Stimulated activated CD4-positive, alpha-beta T cell treated with anti-CD3 and anti-CD28 coated beads, Interleukin-2, amount 100 ng/mL, for 4 hours (primary cell): ENCODE measurements at places on chromosomes 1 and 21.

DNA sequence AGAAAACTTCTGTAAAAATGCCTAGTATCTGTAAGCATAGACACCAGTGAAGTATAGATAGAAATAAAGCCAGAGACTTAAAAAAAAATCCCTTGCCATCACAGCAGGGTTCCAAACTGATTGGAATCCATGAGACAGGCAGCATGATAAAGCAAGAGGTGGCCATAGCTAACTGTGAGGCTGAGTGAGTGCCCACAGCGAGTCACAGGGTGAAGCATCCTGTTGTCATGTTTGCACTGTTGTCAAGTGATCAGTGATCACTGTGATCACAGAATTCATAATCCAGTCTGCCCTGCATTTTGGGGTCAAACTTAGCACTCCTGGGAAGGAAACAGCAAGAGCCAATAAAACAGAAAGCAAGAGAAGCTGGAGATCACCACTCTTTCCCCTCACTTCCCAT, 33.3 kb downstream of the LRRC8B start:
- no peak for DNase-seq

- no peak for DNase-seq
Observed at GRCh38 chr1:22350924-22351767, 100.5 kb upstream of the ZBTB40 start.

DNA sequence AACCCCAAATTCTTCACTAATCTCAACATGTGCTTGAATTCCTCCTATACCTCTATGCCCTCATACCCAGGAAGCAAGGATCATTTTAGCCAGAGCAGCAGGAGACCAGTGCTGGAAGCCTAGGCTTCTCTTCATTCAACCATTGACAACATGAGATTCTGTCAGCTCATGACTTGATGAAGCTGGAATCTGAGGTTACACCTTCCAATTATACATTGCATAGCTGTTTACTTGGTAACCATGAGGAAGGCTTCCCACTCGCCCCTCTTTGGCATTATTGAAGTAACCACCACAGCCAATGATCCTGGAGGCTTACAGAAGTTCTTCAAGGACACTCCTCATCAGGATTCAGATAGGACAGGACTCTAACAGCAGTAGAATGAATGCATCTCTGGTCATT, 160.3 kb downstream of the TPR start:
- DNase-seq, result no peak

DNA sequence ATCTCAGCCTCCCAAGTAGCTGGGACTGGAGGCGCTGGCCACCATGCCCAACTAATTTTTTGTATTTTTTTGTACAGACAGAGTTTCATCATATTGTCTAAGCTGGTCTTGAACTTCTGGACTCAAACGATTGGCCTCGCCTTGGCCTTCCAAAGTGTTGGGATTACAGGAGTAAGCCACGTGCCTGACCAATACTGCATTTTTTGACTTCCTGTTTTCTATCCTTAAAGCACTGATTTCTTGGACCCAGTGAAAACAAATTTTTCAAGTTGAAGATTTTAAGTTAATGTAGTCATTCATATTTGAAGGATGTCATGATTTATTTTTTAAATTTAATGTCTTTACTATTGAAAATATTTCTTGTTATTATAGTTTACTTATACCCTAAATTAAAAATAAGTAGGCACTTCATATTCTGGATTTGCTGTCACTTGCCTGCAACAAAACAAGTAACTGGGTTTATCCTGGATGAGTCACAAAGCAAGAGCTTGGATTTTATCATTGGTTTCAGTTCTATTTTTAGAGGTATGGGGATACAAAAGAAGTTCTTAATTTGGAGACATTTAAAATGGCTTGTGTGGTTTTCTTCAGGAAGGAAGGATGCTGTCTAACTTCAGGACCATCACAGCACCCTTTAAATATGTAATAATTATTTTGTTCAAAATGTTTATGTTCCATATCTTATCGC, 2.2 kb upstream of the VPS45 start:
- DNase-seq, result no peak

GRCh38 chr1:150410582-150411101, 46.7 kb downstream of the RPRD2 start:
- DNase-seq, result no peak

DNA sequence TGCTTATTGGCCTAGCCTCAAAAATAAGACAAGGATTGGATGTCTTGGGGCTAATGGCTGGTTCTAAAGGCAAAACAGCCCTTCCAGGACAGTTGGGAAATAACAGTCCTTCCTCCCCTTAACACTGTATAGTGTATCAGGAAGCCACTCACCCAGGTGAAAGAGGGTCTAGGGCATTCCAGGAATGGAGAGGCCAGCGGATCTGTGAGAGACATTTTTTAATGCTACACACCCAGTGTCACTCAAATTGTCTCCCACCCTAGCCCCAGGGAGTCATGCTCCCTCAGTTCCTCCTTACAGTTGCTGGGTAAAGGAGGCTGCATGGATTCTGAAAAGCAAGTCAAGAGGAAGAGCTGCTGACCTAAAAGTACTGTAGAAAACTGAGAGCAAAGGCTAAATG, 24.1 kb upstream of the EXO1 start:
- DNase-seq, result no peak

DNA sequence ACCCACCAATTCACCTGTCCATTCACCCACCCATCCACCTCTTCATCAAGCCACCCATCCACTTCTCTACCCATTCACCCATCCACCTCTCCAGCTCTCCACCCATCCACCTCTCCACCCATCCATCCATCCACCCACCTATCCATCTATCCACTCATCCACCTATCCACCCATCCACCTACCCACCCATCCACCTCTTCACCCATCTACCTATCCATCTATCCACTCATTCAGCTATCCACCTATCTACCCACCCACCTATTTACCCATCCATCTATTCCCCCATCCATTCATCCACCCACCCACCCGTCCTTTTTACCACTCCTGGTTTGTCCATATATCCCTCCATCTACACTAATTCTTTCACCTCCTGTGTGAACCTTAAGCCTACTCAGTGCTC, 105.7 kb downstream of the ACTL8 start:
- no peak for DNase-seq

DNA sequence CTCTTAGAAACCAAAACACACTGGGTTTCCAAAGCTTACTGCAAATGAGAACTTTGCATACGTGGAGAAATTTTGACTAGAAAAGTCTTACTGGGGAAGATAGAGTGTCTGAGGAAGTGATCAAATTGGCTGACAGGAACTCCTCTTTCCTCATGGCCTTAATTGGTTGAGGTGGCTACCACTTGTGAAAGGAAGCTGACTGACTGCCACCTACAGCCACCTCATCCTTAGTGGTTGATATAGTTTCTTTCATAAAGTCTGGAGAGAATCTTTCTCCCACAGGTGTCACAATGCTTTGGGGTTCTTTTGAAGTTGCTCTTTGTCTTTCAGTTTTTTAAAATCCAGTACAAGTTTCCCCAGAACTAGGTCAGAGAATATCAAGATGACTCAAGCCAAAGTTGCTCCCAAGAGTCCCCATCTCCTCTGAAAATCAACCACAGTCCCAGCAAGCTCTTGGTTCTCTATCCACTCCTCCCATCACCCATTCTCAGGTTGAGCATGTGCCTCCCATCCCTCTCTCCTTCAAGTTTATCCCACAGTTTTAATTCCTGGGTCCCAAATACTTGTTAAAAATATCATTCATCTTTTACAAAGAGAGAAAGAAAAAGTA, 43.3 kb downstream of the GPR88 start:
- DNase-seq, result no peak

- no peak for DNase-seq
Observed at GRCh38 chr1:94543001-94543400, 1.4 kb upstream of the F3 start.
